SW480 (cell line): ENCODE measurements at places on chromosomes 4 and X.
A peak's percentile ranks its signal among the peaks of the same experiment; 100 is the strongest.

DNA sequence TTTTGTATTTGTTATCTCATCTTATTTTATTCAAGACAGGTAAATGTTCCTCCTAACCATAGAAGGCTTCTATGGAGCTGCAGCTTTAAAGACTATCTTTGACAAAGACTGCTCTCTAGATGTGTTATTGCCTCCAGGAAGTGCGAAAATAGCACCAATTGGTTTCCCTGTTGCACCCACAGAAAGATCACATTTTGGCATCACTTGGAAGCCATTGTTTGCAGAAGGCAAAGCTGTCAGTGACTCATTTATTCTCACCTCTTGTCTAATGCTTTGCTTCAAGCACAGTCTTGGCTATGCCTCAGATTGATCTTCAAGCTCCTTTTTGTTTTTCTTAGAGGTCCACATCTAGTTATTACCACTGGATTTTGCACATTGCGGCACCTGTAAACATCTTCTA is 150.3 kb downstream of the PCDH7 start:
- no peak for DNase-seq

DNA sequence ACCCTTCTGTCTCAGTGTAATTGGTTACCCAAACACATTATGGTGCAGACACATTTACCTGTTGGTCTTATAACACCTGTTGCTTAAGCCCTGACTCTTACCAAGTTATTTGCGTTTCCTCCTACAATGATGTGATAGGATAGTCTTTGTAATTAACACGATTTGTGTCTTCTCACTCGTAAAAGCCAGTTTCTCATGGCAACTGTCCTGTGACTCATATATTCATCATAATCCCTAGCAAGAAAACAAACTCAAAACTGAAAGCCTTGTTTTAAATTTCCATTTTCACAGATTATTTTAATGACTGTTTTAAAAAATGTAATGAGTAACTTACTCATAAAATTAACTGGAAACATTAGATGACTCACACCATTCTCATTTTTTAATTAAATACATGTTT is 495.2 kb downstream of the NLGN4X start:
- no peak for DNase-seq

- DNase-seq = no peak
Observed at GRCh38 chrX:49862093-49862492, 17.2 kb upstream of the USP27X start.

DNA sequence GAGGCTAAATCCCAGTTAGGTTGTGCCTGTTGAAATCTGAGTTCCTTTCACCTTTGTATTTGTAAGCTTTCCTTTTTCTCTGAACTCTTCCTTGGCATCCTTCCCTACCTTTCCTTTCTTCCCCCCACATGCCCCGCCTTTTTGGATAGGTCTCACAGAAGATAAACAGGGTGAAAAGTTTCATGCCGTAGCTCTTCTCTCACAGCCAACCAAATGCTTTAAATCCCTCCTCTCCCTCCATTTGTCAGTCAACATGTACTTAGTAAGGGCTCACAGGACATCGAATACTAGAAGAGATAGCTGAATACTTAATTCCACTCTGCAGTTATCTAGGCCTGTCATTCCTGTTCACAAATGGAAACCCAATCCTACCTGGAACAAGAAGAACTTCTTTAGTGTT is 107.1 kb upstream of the BMPR1B start:
- DNase-seq = no peak

DNA sequence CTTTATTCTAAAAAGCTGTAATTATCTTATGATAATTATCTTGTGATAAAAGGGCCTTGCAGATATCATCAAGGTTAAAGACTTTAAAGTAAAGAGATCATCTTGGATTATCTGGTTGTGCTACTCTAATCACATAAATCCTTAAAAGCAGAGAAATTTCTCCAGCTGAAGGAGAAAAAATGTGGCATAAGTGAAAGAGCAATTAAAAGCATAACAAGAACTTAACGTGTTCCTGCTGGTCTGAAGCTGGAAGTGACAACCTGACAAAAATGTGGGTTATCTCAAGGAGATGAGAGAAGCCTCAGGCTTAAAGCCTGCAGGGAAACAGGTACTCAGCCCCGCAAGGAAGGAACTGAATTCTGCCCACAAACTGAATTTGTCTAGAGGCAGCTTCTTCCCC is 449.1 kb upstream of the NDST4 start:
- DNase-seq = no peak

DNA sequence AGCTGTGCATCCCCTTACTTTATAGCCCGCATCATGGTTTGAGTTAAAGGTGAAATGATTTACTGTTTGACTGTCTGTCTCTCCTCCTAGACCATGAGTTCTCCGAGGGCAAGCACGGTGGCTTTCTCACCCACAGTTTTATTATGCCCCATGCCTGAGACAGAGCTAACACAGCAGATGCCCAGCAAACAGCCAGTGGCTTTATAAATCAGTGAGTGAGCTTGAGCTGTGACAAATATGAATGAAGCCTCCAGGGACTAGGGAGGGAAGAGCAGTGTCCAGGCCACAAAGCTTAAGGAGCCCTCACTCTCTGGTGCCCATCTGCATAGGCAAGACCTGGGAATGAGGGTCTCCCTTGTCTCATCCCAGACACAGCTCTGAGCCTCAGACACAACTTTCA is 57.9 kb downstream of the FHDC1 start:
- DNase-seq = no peak

DNA sequence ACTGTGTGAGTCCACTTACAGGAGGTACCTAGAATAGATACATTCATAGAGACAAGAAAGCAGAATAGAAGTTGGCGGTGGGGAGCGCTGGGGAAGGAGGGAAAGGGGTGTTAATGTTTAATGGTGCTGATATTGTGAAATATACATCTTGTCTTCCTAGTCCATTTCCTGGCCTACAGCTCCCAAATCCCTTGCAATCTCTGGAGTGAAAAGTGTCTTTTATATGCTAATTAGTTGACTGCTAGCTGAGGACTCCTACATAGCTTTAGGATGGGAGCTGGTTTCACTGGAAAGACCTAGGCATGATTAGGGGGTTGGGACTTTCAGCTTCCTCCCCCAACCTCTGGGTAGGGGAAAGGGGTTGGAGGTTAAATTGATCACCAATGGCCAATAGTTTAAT is 36.0 kb downstream of the FUNDC1 start:
- no peak for DNase-seq

DNA sequence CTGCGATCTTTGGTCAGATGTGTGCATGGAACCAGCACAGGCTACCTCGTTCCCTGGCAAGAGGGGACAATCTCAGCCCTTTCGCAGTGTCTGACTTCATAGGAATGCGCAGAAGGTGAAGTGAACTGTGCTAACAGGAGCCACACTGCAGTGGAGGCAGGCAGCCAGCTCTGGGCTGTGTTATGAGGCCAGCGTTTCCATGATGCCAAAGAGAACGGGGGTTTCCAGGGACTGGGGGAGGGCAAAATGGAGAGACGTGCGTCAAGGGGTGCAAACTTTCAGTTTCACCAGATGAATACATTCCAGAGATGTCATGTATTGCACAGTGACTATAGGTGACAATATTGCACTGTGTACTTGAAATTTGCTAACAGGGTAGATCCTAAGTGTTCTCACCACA is 30.4 kb downstream of the CLDN34 start:
- no peak for DNase-seq

GRCh38 chr4:175772170-175772705 is 39.8 kb downstream of the GPM6A start:
- no peak for DNase-seq

DNA sequence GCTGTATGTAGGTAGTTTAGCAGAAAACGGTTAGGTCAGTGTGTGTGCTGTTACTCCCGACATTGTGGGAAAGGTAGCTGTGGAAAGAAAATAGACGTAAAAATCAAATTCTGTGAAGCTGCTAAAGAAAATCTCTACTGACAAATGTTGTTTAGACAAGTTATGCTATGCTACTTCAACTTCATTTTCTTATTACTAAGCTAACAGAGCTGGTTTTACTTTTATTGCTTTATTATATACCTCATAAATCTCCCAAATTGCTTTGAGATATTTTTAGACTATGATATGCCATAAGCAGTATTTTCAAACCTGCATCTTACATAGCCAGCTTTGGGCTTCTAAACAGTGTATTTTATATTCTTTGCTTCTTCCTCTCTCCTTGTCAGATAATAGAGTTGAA is 108.2 kb upstream of the PACRGL start:
- DNase-seq = no peak

DNA sequence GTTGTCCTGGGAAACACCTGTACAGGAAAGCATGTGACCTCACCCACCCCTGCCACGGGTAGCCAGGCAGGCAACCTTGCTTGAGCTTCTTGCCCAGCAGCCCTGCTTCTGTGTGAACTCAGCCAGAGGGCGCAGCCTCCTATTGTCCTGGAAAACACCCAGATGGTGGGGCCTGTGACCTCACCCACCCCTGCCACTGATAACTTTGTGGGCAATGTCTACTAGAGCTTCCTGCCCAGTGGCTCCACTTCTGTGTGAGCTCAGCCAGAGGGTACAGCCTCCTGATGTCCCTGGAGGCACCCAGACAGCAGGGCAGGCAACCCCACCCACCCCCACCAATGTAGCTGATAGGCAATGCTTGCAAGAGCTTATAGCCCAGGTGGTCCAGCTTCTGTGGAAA is 146.3 kb downstream of the DTHD1 start:
- DNase-seq = no peak

DNA sequence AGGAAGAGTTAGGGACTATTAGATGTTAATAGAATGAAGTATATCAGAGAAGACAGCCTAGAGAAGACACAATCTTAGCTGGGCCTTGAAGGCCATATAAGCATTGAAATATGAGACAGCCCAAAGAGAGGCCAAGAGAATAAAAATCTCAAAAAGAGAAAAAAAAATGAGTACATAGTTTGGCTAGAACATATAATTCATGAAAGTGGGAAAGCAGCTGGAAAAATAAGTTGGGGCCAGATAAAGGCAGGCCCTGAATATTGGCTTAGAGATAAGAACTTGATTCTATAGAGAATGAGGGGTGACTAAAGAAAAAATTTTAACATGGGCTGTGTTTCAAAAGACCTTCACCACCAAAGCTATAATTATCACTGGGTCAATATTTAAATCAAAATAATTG is 7.4 kb upstream of the UTP3 start:
- DNase-seq = no peak

- peak; percentile 47 for DNase-seq
Observed at GRCh38 chr4:145557720-145558119, 61.5 kb upstream of the MMAA start.
